ENCODE measurements at places on chromosomes 5 and 9.

- DNase-seq = no peak
Observed at GRCh38 chr9:133520121-133520835, 4.5 kb downstream of the MYMK start.

DNA sequence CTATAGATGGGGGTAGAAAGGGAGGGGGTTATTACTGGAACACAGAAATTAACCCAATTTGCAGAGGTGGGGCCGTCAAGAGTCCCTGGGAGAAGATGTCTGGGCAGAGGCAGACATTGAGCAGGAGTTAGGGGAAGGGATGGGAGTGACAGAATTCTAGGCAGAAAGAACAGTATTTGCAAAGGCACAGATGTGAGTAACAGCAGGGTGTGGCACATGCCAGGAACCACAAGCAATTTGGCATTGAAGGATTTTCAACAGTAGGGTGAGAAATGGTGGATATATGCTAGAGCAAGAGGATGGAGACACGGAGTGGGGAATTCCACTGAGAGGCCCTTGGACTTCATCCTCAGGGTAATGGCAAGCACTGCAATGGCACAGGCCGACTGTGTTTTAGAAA is 71.6 kb upstream of the FRRS1L start:
- no peak for DNase-seq

GRCh38 chr9:38082446-38083287 is 13.6 kb upstream of the SHB start:
- DNase-seq = no peak

DNA sequence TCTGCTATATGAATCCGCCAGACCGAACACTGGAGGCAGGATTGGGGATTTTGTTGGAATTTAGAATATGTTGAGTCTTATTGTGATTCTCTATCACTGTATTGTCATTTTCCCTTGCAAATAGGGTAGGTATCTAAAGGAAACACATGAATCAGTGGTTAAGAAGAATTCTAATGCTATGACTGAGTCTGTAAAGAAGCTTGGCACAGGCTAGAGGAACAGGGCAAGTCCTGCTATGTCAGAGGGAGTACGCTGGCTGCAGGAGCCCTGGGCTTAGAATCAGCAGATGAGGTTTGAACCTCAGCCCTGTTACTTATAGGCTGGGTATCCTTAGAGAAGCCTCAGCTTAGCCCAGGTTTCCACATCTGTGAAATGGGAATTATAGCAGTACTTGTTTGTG is 198.1 kb downstream of the NR3C1 start:
- no peak for DNase-seq

DNA sequence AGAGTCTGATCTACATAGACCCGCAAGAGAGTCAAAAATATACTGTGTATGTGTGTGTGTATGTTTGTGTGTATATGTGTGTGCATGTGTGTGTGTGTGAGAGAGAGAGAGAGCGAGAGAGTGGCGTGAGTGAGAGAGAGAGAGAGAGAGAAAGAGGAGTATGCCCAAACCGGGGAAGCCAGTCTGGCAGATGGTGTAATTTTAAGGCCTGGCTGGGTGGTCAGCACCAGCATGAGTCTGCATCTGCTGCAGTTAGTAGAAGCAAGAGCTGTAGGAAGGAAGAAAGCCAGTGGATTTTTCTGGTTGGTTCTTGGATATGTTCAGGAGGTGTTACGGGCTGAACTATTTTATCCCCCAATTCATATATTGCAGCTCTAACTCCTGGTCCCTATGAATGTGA is 75.2 kb downstream of the ACTBL2 start:
- no peak for DNase-seq

Measured in activated T-cell treated with anti-CD3 and anti-CD28 coated beads, Interleukin-2, amount 50 U/mL, for 24 hours (primary cell).